Keratinocyte (primary cell): ENCODE measurements at places on chromosomes 2 and 18.

- DNase-seq = no peak
Observed at GRCh38 chr2:171924170-171924942, 2.1 kb downstream of the HAT1 start.

DNA sequence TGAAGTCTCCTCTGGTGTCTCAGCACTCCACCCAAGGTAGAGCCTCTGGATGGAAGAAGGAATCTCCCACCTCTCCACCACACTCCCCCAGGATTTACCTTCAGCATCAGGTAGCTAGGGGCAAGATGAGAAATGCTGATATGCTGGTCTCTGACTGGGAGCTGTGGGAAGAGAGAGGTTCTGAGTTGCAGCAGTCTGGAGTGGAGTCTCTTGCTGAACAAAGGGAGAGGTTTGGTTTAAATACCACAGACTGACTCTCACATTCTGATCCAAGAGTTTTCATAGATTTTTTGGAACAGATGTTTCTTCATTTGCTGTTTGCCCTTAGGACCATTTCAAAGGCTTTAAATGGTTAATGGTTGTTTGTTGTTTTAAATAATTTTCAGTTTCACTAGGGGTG lies 1.1 kb upstream of the CFLAR start:
- no peak for DNase-seq

DNA sequence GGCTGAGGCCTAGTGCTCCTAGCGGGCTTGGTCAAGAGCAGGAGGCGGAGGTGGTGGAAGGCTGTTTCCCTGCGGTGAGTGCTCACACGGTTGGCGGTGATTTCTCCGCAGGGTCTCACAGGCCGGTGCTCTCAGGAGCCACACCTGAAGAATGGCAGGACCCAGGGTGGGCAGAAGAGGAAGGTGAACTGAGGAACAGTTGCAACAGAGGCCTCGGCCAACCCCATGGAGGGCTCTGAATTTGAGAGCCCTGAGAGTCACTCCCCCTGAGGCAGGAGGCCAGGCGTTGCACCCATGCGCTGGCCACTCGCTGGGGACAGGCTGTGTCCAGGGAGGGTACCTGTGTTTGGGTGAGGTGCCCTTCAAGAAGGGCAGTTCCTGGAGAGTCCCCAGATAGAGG lies 35.3 kb upstream of the ZNF516 start:
- DNase-seq = no peak

GRCh38 chr2:5693287-5694201 lies 1.4 kb downstream of the SOX11 start:
- no peak for DNase-seq

DNA sequence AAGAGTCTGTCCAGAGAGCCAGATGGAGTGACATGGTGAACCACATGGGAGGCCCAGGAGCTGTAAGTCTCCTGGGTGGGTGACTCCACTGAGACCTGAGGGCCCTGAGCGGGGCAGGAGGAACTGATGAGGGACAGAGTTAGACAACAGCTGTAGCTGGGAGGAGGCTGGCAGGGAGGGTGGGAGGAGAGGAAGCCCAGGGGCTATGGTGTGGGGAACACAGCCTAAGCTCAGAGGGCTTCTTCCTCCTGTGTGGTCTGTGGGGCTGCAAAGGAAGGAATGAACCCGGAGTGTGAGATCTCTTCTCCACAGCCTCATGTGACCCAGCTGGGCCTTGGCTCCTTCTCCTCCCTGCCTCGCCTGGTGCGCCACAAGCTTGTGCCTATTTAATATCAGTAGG lies 395.6 kb upstream of the HS6ST1 start:
- no peak for DNase-seq
